ENCODE measurements at places on chromosomes 6 and 20. TPM values are rescaled to one million over a fixed set of nuclear protein-coding genes. Genes with fewer than 3 reads are reported as not detected.

DNA sequence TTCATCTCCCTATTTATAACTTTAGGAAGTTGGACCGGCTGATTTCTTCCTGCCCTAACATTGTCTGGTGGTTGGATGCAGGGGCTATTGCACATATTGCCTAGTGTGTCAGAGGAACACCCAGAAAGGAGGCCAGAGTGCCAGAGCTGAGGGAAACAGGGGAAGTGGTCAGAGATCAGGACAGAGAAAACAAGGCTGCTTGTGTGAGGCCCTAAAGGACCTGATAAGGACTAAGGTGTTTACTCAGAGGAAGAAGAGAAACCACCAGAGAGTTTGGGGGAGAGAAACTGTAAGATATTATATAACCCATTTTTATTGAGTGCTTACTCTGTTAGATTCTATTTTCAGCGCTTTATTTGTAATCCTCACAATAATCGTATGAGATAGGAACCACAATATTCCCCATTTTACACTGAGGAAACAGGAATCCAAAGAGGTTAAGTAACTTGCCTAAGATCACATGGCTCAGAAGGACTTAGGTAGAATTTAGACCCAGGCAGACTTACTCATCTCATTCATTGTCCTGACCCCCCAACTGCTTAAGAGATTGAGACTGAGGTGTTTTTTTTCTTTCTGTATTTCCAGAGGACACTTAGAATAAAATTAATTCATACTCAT, 54.0 kb upstream of the REV3L start:
- DNase-seq, result no peak

DNA sequence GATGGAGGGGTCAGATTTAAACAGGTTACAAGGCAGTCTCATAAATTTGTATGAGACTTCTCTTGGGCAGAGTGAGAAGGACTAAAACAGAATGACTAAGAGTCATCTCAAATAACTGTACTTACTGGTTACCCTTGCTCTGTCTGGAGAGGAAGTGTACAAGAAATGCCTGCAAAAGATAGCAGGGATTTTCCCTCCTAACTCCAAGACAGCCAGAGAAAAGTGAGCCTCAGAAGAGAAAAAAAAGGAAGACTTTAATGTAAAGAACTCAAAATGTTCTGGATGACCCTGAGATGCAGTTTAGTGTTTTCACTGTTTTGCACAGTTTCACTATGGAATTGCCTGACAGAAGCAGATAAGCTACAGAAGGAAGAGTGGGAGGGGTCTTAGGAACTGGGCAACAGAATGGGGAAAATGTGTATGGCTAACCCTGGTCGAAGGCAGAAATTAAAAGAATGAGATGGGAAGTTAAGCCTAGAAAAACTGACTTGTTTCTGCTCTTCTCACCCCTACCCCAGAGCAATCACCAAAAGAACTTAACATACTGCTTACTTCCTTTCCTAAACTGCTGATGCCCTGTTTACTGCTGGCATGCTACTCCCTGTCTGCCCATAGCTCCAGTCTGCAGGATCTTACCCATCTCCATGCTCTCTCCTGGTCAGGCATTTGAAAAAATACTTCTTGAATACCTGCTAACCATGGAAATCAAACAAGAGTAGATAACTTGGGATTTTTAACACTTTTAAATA, 98.1 kb upstream of the MARCKS start:
- DNase-seq, result no peak

DNA sequence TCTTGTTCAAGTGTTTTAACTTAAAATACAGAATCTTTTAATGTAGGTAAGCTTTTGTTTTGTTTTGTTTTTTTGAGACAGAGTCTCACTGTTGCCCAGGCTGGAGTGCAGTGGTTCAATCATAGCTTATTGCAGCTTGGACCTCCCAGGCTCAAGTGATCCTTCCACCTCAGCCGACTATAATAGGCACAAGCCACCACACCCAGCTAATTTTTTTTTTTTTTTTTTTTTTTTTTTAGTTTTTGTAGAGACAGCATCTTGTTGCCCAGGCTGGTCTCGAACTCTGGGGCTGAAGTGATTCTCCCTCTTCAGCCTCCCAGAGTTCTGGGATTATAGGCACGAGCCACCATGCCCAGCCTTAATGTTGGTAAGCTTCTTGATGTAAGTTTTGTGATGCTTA, 3.3 kb downstream of the EFHC1 start:
- no peak for DNase-seq

GRCh38 chr6:159097256-159097655, 52.5 kb upstream of the TAGAP start:
- DNase-seq, result no peak

- no peak for DNase-seq
Measured at GRCh38 chr20:46810448-46811223, 84.0 kb upstream of the EYA2 start.

GRCh38 chr6:155530219-155530834, 74.7 kb upstream of the NOX3 start:
- no peak for DNase-seq

LY6G6F gene
- total RNA-seq, result not detected

All from left ventricle myocardium inferior (tissue), 1 donor.